GM12891 (cell line): ENCODE measurements at places on chromosomes 3 and 15.

DNA sequence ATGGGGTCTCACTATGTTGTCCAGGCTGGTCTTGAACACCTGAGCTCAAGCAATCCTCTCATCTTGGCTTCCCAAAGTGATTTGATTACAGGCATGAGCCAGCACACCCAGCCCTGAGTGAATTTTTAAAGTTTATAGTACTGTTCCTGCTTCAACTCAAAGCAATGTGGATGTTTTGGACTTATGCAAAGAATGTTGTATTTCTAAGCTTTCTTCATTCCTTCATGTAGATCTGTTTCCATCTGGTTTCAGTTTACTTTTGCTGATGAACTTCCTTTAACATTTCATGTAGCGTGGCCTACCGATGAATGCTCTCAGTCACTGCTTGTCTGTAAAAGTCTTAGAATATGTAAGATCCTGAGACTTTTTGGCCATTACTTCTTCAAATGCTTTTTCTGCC lies 23.2 kb downstream of the NRG4 start:
- no peak for DNase-seq

- DNase-seq: no peak
Observed at GRCh38 chr3:27675287-27675686, 46.8 kb downstream of the EOMES start.

DNA sequence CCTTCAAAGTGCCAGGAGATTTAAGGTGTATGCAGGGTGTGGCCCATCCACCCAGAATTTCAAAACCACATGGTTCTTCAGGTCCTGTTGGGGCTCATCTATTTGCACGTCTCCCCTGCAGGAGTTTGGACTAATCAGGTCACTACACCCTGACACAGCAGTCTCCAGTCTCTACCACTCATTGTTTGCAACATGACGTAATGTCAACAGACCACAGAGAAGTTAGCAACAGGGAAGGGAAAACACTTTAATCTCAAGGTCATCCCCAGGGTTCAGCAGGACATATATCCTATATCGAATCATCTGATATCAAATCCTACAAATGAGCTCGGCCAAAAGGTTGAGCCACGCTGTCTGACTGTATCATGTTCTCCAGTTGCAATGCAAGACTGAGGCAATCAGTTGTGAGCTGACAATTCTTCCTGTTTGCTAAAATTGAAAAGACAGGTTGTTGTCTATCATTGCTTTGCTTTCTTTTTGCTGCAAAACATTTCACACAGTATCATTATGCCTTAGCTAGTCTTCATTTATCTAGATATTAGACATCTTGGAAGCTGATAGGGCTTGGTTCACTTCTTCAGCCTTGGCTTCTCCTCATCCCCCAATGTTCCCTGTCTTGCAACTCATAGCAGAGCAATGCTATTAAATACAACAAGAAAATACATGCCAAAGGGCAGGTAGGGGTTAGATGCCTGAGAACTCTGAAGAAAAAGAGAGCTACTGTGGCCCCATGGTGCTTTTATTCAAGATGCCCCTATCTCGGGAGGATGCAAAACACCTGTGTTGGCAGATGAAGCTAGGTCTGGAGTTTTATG lies 13.4 kb upstream of the LEKR1 start:
- no peak for DNase-seq

GRCh38 chr3:123272547-123272946 lies 70.8 kb downstream of the SEC22A start:
- no peak for DNase-seq

DNA sequence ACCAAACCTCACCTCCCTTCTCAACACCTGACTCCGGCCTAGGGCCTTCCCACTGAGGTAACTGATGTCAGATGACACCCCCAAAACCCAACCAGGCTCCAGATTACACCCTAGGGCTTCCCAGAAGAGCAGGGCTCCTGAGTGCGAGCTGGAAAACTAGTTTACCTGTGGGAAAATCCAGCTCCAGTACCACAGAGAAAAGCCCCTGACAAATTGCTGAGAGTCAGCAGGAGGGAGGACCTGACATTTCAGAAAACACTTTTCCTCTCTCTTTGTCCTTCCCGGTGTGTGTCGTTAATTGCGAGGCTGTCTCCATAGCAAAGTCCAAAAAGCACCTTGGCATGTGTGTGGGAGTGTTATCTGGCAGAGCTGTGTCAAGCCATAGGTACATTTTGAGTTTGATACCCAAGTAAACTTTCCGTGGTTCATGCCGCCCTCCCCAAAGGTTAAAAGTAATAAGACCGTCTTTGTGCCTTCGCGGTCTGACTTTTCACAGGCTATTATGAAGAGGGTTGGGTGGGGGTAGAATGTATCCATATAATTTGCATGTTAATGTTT lies 79.8 kb upstream of the FNDC3B start:
- DNase-seq: no peak

GRCh38 chr3:123821920-123822319 lies 62.2 kb downstream of the MYLK start:
- DNase-seq: no peak

DNA sequence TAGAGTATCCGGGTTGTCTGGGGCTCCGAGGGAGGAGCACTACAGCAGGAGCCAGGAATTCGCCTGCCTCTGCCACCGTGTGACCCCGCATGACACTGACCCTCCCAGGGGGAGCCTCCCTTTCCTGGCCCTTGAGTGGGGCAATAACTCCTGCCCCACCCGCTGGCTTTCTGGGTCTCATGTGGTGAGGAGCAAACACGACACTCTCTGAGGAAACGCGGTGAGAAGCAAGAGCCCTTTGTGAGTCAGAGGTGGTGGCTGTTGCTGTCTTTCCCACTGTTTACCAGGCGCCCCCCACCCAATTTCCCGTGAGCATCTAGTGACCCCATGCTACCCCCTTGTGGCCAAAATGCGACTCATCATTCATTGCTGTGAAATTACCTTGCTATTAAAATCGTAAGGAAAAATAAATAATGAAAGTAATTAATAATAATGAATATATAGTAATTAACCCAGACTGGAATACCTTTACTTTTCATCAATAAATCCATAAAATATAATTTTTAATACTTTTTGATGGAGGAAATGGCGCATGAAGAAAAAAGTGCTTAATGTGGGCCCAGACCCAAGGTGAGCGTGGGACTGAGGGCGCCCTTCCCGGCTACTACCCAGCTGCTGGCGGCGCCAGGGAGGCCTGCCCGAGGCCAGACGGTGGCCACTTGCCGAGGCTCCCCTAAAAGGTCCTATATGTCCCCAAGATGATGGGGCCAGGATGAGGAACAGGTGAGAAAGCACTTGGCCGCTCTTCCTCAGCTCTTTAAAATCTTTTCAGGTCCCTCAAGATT lies 29.3 kb downstream of the CCNL1 start:
- DNase-seq: no peak

- no peak for DNase-seq
Observed at GRCh38 chr15:67839499-67839928, 331 bp downstream of the RNU6-1 start.

- no peak for DNase-seq
Observed at GRCh38 chr3:74409066-74409465, 205.4 kb downstream of the CNTN3 start.

- DNase-seq: no peak
Observed at GRCh38 chr15:92879949-92880725, 20.0 kb upstream of the CHD2 start.

- DNase-seq: no peak
Observed at GRCh38 chr15:25498835-25499234, 60.0 kb upstream of the UBE3A start.

DNA sequence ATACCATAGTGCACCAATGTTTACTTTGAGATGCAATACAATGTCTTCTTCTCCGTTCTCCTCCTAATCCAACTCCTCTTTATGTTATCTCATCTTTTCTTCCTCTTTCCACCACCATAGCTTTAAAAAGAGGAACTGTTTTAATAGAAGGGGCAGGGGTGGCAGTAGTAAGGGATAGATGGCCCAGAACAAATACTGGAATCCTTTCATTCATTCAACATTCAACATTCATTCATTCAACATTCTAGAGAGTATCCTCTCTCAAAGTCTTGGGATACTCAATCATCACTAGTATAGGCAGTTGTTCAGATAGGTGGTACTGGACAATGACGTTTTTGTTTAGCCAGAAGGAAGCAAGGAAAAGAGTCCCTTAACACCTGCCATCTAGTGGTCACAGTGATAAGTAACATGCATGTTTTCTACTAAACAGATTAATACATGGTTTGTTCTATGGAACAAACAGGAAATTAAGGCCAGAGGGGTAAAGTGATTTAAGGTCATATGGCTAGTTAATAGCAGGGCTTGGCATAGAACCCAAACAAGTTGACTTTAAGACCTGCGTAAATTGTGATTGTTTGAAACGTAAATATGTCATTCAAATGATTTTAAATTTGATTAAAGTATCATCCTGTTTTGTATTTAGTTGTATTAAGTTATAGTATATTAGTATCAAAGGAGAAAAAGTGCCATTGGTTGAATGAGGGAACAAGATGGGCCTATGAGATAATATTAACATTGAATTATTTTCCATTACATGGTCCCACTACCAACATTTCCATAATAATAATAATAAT lies 26.9 kb upstream of the EHHADH start:
- DNase-seq: peak; percentile 21

- no peak for DNase-seq
Observed at GRCh38 chr3:77328690-77329089, 288.8 kb downstream of the ROBO2 start.

- no peak for DNase-seq
Observed at GRCh38 chr15:99447497-99448371, 118.0 kb upstream of the MEF2A start.

- no peak for DNase-seq
Observed at GRCh38 chr3:171511450-171511849, 51.2 kb upstream of the TNIK start.

DNA sequence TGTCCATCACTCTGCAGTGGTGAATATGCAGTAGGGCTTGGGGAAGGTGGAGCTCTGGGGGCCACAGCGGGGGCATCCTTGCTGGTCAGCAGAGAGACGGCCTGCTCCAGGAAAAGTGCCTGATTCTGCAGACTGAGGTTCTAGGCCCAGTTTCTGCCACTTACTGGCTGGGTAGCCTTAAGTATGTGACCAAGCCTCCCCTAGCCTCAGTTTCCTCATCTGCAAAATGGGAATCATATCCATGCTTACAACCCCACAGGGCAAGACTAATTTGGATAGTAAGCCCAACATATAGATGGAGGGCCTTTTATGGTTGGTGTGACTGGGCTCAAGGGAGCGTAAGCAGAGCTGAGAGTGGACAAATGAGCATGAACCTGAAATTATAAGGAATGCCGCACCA lies 60.8 kb downstream of the OXNAD1 start:
- no peak for DNase-seq

DNA sequence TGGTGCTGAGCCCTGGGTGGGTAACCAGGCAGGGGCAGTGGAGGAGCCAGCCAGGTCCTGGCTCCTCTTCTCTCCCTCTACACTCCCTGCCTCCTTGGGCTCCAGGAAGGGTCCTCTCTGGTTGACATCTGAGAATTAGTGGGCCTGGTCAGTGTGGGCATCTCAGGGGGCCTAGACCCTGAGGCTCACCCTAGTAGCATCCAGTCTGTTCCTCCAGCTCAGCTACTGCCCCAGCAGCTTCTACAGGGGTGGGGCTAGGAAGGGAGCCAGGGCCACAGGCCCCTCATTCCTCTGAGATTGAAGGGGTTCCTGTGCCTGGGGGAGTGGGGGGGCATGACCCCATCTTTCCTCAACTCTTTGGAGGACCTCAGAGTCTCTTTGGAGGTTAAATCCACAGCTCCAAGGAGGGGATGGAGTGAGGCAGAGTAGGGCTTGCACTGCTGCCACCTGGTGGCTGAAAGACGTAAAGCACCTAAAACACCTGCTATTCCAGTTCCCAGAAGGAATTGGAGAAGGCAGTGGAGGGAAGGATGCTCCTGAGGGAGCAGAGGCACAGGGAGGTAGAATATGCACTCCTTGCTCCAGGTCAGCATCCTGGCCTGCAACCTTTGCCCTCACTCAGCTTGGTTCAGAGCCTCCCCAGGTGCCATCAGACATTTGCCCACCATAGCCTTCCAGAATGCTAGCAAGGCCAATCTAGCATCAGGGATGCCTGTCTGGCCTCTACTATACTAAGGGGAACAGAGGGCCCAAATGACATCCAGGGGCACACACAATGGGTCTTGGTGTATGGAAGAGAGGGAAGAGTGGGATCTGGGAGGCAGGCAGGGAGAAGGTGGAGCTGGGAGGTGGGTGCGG lies 25.1 kb downstream of the C3orf18 start:
- peak; percentile 76 for DNase-seq

DNA sequence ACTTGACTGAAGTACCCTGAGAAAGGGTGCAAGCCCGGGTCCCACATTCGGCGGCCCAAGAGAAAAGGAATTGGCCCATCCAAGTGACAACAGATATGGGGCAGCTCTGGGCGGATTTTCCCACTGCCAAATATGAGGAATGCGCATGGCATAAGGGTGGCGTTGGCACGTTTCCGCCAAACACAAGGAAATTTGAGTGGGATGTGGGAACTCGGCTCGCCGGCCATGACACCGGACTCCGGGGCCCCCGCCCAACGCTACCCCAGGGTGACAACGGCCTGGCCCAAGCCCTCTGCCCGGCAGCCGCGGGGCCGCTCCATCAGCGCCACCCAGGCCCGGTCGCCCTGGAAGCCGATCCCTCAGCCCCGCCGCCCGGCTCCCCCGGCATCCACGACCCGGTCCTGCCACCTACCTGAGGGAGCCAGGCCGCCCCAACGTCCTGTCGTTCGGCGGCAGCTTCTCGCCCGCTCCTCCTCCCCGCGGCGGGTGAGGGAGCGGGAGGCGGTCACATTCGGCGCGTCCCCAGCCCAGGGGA lies 449 bp downstream of the RAF1 start:
- DNase-seq: no peak

GRCh38 chr15:68749793-68750192 lies 70.9 kb downstream of the ANP32A start:
- DNase-seq: no peak

DNA sequence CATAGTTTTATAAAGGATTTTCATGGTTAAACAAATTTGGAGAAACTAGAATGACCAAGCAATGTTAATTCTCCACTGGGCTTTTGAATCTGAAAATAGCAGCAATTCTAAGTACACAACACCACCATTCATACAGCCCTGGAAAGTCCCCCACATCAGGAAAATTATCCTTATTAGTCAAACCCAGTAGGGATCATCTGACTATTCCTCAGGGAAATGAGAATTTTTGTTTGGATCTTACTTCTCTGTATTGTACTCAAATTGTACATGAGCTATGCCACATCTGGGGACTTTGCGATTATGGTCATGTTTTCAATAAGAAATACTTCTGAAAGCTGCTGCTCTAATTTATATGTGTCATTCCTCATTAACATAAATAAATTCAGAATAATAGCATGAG lies 46.0 kb downstream of the RARB start:
- no peak for DNase-seq

GRCh38 chr3:58293516-58293915 lies 12.5 kb upstream of the RPP14 start:
- no peak for DNase-seq

DNA sequence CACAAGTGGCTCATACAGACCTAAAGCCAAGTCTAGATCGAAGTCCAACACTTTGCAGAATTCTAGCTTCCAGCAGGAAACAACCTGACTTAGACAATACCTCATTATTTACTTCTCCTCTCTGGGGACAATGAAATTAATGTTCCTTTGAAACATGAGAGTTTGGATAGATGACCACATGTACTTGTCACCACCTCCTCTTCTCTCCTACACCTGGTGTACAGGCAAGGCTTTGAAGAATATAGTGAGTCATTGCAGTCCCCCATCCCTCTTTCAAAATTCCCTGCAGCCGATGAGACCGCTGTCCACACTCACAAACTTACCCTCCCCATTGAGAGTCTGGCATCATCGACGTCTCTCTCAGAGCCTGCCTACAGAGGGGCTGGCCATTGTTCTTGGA lies 189.0 kb upstream of the HES1 start:
- no peak for DNase-seq

GRCh38 chr3:99868311-99868646 lies 50.6 kb downstream of the CMSS1 start:
- DNase-seq: no peak
